ENCODE measurements at places on chromosomes 1 and 21.

DNA sequence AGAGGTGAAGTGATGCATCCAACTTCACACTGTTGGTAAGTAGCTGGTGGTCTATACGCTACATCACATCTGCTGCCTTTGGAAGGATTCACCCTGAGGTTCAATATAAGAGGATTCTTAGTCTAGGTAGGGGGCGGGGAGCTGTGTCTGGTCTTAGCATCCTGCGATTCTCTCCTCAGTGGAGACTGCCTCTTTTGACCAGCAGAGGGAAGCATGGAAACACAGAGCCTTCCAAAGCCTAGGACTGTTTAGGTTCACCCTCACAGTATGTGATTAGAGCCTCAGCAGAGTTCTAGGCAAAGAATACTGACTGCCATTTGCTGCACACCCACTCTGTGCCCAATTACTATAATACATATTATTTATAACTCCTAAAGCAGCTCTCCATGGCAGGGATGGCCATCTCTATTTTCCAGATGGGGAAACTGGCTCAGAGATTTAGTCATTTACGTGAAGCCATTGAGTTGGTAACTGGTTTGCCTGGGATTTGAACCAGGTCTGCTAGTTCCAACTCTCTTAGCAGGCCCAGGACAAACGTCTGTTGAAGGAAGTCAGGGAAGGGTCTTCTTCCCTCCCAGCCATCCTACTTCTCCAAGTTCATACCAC, 28.9 kb upstream of the EFCAB14 start:
- DNase-seq, result no peak

- DNase-seq, result no peak
Observed at GRCh38 chr1:16922466-16922865, 735 bp downstream of the CROCC start.

GRCh38 chr1:244316407-244316806, 135.3 kb downstream of the ADSS2 start:
- DNase-seq, result no peak

GRCh38 chr1:207191061-207191460, 87.0 kb downstream of the C4BPA start:
- no peak for DNase-seq

GRCh38 chr1:219126377-219126776, 47.3 kb upstream of the LYPLAL1 start:
- DNase-seq, result no peak

DNA sequence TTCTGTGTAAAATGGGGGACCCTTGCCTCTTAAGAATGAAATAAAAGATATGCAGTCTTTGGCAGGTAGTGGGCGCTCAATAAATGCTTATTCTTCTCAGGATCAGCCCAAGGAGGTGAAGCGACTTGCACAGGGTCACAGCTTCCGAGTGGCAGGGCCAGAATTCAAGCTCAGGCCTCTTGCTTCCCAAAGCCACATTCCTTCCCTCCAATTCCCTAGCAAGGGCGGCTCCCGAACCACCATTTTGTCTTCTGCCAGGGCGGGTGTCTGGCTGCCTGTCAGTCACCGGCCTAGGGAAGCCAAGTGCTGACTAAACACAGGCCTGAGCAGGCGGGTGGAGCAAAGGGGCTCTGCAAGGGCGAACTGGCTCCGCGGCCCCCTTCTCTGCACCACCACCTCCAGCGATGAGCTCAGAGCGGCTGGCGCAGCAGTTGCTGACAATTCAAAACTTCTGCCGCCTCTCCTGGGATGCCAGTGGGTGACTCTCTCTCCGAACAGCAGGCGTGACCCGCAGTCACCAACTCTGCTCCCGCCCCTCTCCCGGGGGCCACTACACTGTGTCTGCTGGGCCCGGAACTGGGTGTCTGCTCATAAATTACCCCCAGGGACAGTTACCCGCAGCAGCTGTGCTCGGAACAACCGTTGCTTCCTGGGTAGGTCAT, 10.8 kb downstream of the GPR3 start:
- DNase-seq, result no peak

DNA sequence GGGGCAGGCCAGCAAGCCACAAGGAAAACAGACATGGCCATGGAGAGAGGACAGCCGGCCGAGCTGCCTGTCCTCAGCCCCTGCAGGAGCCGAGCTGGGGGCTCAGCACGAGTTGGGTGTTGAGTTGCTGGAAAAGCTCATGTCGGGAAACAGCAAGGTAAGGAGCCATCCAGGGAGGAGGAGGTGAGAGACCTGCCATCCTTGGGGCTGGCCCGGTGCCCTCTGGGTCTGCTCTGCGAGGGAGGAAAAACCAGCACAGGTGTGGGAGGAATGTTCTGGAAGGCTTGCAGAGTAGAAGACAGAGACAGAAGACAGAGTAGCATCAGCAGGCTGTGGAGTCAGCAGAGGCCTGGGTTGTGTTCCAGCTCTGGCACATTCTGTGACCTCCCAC, 548.8 kb downstream of the PTPRU start:
- no peak for DNase-seq

DNA sequence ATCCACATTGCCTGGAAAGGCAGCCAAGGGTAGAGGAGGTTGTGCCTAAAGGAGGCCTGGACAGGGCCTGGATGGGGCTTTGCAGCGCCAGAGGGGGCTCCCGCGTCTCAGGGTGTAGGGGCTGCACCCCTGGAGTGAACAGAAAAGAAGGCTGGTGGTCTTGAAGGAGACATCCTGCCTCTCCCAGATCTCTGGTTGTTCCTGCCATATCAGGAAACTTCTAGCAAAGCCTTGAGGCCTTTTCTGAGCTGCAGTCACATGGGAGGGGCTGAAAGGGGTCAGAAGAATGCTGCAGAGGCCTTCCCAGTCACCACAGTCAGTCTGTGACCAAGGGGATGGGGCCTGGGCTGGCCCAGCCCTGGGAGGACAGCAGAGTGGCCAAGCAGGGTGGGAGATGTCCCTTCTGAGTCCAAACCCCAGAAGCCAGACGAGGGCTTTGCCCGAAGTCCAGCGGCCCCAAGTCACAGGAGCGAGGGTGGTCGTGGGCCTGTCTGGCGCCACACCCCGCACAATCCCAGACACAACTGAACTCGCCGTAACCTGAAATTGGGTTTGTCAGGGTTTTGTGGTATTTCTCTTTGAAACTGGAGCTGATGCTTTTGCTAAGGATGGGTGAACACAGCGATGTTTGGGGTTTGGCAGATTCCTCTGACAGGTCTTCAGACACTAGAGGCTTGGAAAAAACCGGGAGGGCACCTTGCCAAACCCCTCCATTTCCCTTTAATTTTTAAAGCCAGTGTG, 29.6 kb downstream of the SIM2 start:
- no peak for DNase-seq

GRCh38 chr1:220921971-220922635, 42.9 kb downstream of the HLX start:
- no peak for DNase-seq

GRCh38 chr1:167387251-167387910, 130.9 kb downstream of the CD247 start:
- no peak for DNase-seq

DNA sequence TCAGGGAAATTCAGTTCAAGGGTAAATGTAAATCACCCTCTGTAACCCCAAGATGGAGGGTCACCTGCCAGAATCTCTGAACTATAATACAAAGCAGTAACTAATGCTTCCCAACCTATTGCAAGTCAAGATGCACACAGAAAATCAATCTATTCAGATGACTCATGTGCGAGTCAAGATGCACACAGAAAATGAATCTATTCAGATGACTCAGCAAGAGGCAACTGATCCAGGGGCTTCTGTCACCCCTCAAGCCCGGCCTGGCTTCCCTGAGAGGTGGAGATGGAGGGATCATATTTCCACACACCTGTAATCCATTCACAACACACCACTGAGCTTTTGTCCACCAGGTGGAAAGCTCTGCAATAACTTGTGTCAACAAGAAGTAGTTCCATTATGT, 17.4 kb upstream of the HIVEP3 start:
- DNase-seq, result no peak

GRCh38 chr1:228325267-228325666, 81.4 kb downstream of the TRIM11 start:
- no peak for DNase-seq

- DNase-seq, result no peak
Observed at GRCh38 chr1:37634244-37634991, at the start of gene RSPO1. TSS of gene RSPO1 (minus strand) at chr1:37634892. CDS start at chr1:37629661, 5,231 bp downstream.

DNA sequence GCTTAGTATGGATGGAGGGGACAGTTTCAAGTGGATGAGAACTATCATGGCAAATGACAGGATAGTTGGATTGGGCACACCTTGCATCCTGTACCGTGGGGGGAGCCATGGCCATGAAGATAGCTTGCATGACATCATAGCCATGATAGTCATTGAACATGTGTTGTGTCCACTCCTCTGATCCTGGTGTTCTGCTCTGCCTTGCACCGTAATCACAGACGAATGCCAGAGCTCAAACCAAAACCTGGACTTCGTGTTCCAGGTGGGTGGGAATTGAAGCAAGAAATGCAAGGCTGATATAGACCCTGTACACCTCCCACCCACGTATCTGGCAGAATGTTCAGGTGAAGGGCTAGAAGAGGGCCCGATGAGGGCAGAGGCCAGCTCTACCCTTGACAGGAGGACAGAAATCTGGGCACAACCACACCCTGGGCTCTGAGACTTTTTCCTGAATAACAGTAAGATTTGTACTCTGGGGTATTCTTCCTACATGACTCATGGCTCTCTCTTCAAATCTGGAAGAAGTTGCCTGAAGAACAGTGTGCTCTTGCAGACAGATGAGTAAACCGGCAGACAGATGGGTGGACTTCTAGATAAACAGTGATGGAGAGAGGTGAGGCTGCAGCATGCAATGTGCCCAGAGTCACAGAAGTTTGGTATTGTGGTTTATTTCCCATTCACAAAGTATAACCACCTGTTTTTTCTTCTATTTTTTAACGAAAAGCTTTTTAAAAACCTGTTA, 45.0 kb downstream of the KCNJ6 start:
- DNase-seq, result no peak

DNA sequence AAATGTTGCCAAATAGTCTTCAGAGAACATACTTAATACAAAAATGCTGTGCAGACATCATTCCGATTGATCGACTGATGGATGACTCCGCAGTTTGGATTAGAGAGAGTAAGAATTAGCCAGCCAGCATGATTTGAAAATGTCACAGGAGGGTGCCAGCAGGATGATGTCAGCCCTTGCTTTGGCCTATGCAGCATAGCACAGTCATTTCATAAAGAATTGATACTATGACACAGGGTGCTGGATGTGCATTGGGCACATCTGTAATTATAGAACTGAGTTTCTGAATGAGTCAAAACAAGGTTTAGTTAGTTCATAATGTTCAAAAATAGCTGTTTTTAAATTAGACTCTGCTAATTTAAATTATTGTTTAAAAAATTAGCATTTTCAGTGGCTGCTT, 21.6 kb upstream of the TRAF5 start:
- DNase-seq, result no peak

DNA sequence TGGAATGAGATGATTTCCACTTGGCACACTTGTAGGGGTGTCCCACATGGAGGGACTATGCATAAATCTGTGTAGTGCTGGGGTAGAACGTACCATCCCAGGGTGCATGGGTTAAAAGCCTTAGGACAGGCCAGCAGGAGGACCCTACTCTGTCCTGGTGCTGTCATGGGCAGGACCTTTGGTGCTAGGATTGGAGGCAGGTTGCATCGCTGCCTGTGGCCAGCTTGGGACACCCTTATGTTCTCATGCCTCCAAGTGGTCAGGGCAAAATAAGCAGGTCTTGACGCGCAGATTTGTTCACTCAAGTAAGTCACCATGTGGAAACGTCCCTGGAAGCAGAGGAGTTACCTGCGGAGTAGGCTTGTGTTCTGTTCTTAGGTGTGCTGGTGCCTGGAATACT, 49.5 kb upstream of the RAB3GAP2 start:
- no peak for DNase-seq

- no peak for DNase-seq
Observed at GRCh38 chr1:156949127-156949526, 28.7 kb downstream of the LRRC71 start.

DNA sequence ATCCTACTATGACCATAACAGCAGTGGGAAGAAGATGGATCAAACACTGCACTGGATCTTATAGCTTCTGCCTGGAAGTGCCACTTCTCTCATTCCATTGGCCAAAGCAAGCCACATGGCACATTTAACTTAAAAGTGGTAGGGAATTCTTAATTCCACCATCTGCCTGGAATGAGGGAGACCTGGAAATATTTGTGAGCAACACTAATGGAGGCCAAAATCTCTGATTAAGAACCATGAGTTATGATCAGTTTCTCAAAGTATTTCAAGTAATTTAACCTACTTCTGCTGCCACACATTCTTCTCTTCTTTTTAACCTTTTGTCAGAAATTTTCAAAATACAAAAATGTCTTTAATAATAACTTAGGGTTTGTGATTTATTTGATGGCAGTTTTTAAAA, 154.0 kb upstream of the C1orf87 start:
- no peak for DNase-seq

- DNase-seq, result no peak
Observed at GRCh38 chr1:187563191-187563590, 734.4 kb downstream of the PLA2G4A start.

- DNase-seq, result no peak
Observed at GRCh38 chr21:42089093-42089631, 18.0 kb downstream of the UMODL1 start.

- no peak for DNase-seq
Observed at GRCh38 chr1:27604579-27605299, 795 bp upstream of the AHDC1 start.

DNA sequence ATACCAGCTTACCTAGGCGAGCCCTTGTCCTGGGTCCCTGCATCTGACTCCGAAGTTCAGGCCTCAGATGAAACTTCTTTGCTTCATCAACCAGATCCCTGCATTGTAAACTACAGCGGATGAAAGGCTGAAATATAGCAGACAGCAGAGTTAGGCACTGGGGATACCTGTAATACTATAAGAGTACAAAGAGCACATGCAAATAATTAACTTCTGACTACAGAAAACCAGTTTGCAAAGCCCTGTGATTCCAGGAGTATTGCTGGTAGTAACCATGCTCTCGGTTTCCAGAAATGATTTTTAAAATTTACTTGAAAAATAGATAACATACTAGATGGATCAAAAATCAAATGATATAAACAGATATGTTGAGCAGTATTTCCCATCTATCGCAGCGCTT, 18.0 kb downstream of the KLHL12 start:
- no peak for DNase-seq

- no peak for DNase-seq
Observed at GRCh38 chr1:159891275-159892157, 8.4 kb downstream of the CFAP45 start.

DNA sequence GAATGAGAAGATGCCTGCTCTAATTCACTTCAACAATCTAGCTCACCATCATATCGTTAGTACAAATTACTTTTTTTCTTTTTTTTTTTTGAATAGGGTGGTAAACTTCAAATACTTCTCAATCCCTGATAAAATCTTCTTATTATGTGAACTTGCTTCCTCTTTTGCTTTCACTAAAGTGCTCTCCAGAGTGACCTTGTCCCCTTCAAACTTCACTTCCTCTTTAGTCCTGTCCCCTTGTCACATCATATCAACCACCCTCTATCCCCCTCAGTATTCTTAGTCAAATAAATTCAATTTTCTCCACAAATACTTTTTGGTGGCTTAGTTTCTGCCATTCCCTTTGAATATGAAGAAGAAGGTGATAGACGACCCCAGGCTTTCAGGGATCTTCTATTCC, 124.9 kb upstream of the PLXNA2 start:
- no peak for DNase-seq

- DNase-seq, result no peak
Observed at GRCh38 chr1:182563095-182563494, 26.0 kb downstream of the RNASEL start.

GRCh38 chr1:154193821-154194220, 1.9 kb upstream of the TPM3 start:
- no peak for DNase-seq

- DNase-seq, result no peak
Observed at GRCh38 chr1:2564006-2564814, 8.0 kb downstream of the TNFRSF14 start.

All from iPS DF 6.9 (cell line).